Right ventricle myocardium superior (tissue), 1 donor: ENCODE measurements at places on chromosomes 2 and 18. TPM values are rescaled to one million over a fixed set of nuclear protein-coding genes. Genes with fewer than 3 reads are reported as not detected.
A peak's percentile ranks its signal among the peaks of the same experiment; 100 is the strongest.

GRCh38 chr2:25104736-25105135 lies 62.9 kb downstream of the EFR3B start:
- no peak for DNase-seq

The PSMG2 gene
- total RNA-seq = 42.6 TPM

DNA sequence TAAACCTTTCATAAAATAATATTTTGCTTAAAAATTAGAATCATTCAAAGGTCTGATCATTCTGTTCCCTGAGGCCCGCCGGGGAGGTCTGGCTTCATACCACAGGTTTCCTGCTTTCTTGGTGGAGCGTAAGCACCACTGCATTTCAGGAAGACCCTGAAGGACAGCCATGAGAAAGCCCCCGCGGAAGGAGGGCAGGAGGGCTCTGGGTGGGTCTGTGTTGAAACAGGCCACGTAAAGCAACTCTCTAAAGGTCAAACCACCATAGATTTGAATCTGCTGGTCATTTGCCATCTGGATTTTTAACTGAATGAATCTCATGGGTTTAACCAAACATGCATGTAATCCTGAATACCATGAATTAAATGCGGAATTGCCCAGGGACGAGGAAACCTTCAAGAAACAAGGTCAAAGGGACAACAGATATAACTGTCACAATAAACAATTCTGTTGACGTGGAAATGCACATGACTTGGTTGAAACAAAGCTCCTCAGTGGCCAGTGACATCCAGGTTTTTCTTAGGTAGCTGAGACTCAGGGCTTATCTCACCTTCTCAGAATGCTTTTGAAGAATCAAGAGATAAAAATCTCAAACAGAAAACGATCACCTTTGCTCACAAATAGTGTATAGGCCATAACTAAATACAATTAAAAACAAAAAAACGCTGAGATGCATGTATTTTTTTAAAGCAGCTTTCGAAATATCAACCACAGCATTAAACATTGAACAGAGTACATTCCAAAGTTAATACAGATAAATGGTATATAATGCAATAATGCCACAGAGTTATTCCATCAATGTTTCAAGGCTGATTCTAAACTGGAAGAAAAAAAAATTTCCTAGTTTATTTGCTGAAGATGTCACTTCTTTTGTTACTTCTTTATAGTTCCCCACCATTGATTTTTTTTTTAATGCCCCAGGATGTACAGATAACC lies 193.2 kb downstream of the BCL2 start:
- no peak for DNase-seq

DNA sequence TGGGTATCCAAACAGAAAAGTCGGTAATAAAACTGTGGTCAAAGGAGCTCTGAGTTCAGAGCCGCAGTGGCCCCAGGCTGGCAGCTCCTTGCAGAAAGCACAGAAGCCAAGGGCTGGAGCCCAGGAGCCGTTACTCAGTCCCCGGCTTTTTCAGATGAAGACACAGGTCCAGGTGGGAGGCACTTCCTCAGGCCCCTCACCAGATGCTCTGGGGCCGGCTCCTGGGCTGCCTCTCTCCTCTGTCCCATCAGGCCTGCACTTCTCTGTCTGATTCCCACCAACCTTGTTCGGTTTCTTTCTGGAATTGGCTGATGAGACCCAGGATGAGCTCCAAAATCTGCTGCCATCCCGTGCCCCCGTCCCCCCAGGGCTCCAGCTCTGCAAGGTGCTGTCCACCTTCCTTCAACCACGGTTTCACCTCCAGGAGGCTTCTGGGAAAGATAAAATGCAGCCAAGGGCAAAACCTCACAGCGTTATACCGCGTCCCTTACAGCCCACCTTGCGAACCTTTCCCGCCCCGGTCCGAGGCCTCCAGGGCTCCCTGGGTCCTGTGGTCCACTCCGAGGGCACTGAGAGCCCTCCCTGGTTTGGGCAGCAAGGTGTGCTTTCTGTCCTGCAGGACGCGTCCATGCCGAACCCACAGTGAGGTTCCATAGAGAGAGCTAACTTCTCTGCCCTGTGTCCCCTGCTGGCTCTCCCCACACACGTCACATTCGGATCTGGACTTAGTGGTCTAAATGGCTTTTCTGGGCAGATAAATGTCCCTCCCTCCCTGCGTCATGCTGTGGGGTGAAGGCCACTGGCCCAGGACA lies 102.9 kb downstream of the TPO start:
- no peak for DNase-seq

- DNase-seq = no peak
Observed at GRCh38 chr2:110874453-110875383, 142.3 kb downstream of the ACOXL start.

DNA sequence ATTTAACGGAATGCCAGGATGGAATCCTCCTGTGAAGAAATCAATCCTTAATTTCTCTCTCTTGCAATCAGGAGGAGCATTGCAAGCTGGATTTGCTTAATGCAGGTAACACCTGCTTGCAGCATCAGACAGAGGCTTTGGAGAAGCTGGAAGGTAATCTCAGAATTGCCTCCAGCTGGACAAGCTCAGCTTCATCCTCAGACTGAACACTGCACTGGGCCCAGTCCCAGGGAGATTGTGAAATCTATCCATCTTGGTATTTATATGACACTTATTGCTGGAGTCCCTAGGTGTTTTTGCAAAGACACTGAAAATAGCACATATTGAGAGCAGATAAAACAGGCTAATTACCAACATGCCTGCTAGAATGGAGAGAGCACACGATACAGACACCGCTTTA lies 179.4 kb upstream of the SESTD1 start:
- DNase-seq = peak; percentile 34

The CRYGC gene
- not detected for total RNA-seq

GRCh38 chr2:124027182-124027581 lies 2.1 kb downstream of the CNTNAP5 start:
- DNase-seq = no peak

The BMP10 gene
- total RNA-seq = not detected

DNA sequence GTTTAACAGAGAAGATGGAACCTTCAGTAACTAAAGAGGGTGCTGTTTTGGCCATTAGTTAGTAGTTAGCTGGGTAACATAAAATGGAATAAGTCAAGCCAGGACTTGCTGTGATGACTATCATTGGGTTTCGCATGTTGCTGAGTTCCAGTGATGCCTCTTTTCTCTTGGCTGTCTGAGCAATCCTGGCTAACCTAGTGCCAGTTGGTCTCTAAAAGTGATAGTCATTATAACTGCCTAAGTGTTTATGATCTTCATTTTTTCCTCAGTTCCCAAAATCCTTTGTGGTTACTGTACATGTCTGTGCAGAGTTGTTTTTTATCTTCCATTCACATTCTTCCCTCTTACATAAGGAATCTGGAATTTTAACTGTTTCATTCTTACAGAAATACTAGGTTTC lies 33.4 kb downstream of the WDR43 start:
- DNase-seq = no peak

The CCBE1 gene
- total RNA-seq = 3.9 TPM

- DNase-seq = no peak
Observed at GRCh38 chr2:63186331-63186730, 135.7 kb downstream of the OTX1 start.

The C1GALT1C1L gene
- total RNA-seq = 1.1 TPM

GRCh38 chr2:230762317-230762896 lies 49.8 kb downstream of the CAB39 start:
- DNase-seq = no peak

GRCh38 chr2:25521665-25522387 lies 151.6 kb downstream of the DTNB start:
- DNase-seq = no peak

DNA sequence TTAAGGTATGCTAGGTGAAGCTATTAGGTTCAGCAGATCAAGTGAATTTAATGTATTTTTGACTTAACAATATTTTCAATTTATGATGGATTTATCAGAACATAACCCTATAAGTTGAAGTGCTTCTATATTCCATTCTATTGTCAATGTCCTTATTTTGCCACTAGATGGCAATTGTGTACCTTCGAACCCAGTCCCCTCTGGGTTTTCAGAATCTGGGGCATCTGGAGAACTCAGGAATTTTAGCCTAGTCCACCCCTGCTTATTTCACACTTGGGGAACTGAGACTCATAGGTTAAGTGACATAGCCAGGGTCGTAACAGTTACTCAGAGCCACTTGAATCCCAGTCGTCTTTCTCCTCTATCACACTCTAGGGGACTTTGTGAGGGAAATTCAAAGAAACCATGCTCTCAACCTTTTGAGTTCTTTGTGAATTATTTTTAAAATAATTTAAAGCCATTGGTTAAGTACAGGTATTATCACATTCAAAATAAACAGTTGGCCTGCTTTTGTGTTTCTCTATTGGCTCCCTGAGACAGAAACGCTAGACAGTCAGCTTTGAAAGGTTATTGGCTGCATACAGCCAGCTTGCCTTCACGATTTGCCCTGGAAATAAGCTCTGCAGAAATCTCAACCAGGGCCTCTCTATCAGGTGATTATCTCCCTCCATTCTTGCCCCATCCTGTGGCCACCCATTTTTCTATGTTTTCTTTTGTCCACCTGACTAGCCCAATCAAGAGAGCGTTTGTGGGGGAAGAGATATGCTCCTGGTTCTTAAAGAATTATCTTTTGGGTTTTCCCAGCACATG lies 145.0 kb downstream of the TTC27 start:
- DNase-seq = no peak

The SLC25A12 gene
- 107 TPM for total RNA-seq

The FAM228A gene
- total RNA-seq = 0.16 TPM

The POLR1B gene
- 9.1 TPM for total RNA-seq

GRCh38 chr2:220940646-220941045 lies 631.5 kb downstream of the EPHA4 start:
- DNase-seq = no peak

DNA sequence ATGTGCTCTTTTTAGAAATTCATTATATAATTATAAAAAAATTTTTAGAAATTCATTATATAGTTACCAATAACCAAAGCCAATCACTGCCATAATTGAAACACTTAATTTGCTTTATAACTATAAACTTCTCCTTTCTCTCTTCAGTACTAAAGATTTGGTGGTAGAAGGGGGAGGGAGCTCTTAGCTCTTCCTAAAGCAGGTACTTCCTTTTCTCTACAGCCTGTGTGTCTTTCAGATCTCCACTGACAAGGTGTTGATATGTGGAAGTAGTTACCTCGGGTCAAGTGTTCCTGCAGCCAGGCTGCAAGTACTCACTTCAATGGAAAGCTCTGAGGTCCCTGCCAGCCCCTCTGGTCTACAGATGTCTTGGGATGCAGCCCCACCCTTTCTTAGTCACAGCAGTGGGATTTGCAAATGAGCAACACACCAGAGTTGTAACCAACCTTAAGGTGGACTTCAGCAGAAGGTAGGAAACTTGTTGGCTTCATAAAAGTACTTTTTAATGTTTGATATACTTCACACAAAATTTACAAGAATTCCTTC lies 690.0 kb downstream of the ARHGAP15 start:
- DNase-seq = no peak

GRCh38 chr18:39951142-39951720 lies 2003.8 kb upstream of the PIK3C3 start:
- no peak for DNase-seq

DNA sequence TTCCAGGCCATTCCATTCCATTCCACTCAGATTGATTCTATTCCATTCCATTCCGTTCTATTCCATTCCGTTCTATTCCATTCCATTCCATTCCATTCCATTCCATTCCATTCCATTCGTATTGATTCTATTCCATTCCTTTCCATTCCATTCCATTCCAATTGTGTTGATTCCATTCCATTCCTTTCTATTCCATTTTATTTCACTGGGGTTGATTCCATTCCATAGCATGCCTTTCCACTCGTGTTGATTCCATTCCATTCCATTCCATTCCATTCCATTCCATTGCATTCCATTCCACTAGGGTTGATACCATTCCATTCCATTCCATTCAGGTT lies 1142.3 kb downstream of the RPIA start:
- no peak for DNase-seq

DNA sequence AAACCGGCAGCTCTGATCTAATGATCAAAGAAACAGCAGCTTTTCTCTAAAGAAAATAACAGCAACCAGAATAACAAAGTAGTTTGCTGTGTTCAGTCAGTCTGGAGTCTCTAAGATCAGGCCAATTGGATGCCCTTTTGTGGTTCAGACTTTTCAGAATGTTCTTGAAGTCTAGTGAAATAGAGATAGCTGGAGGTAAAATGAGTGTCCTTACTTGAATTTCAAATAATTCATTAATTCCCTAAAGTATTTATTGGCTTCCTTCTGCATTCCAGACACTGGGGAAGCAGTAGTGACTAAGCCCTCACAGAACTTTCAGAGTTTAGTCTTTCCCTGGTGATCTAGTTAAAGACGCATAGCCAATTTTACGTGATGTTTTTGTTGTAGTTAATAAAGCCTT lies 58.7 kb downstream of the C18orf54 start:
- DNase-seq = no peak

DNA sequence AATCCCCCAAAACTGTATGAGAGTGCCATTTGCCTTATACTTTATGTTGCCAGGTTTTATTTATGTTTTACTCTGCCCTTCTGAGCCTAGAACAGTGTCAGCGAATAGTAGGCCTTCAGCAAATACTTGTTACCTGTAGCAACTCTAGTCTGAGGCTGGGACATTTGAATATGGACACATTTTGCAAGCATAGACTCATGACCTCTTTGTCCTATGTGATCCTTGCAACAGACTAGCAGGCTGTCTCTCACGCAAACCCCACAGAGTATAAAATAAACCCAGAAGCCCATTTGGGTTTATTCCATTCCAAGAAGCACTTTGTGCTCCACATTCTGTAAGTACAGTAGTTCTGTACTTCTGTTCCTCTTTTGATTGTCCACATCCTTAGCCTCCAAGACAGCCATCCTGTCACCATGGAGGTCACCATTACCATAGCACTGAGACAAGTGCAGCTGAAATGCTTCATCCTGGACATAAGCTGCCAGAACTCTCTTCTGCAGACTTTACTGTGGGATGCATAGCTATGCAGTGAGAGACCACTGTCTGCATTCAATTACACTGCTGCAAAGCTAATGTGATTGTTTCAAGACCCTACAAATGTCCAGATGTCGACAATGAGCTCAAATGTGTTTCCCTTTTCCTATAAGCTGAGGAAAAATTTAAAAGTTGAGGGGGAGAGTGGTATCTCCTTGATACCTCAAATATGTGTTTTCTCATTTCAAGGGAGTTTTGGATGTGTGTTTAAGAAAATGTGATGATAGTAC lies 425.7 kb downstream of the PID1 start:
- DNase-seq = no peak

DNA sequence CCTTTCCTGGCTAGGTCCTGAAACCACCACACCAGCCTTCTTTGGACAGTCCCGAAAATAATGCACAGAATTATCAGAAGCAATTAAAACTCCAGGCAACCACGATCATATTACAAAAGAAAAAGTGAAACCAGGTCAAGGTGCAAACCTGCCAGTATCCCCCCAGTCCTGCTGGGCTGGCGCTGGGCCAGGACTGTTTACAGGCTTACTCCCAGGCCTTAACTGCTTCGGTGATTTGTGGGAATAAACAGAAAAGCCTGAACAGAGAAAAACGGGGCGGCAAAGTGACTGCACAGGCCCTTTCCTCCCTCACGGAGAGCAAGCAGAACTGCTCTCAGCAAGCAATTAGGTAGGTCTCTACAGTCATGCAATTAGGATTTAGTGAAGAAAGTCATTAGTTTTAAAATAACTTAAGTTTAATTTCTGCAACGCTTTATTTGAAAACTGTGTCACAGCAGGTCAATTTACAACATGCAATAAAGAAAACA lies 1.3 kb downstream of the HDAC4 start:
- no peak for DNase-seq

The GBX2 gene
- total RNA-seq = not detected
